ENCODE measurements at places on chromosomes 7 and 10. TPM values are rescaled to one million over a fixed set of nuclear protein-coding genes. Genes with fewer than 3 reads are reported as not detected.

GRCh38 chr10:95243318-95243617, 47.5 kb downstream of the PDLIM1 start:
- DNase-seq: no peak

DNA sequence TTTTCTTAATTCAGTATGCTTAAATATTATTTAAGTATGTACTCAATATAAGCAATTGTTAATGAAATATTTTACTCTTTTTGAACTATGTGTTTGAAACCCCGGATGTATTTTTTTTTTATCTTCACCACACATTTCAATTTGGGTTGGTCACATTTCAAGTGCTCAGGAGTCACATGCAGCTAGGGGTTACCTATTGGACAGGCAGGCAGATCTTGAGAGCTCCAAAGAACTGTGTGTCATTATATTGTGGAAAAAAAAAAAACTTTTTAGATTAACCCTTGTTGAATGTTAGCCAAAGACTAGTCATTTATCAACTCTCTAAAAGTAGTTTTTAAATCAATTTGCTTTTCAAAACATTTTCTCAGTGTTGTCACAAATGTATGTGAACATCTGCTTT, 37.2 kb downstream of the IKZF1 start:
- no peak for DNase-seq

GRCh38 chr10:87923233-87923632, 59.8 kb downstream of the PTEN start:
- DNase-seq: no peak

DNA sequence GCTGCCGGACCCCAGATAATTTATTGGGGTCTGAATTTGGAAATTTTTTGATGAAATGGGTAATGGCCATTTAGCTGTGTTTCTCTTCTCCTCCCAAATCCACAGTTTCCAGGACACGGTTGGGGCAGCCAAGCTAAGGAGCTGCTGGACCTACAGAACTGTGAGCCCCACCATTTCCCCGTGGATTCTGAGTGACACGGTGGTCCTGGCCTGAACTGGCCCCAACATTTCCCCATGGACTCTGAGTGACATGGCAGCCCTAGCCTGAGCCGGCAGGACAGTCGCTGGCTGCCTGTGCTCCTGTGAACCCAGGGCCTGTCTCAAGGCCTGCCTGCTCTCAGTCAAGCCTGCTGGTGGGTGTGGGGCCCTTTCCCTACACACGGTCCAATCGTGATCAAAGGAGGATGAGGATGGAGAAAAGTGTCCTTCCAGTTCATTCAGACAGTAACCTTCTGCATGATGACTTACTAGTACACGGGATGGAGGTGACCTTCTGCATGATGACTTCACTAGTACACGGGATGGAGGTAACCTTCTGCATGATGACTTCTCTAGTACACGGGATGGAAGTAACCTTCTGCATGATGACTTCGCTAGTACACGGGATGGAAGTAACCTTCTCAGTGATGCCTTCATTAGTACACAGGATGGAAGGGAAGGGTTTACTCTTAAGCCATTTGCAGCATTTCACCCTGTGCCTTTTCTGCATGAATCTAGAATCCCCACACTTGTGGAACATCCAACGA, 359.9 kb downstream of the GLRX3 start:
- no peak for DNase-seq

DNA sequence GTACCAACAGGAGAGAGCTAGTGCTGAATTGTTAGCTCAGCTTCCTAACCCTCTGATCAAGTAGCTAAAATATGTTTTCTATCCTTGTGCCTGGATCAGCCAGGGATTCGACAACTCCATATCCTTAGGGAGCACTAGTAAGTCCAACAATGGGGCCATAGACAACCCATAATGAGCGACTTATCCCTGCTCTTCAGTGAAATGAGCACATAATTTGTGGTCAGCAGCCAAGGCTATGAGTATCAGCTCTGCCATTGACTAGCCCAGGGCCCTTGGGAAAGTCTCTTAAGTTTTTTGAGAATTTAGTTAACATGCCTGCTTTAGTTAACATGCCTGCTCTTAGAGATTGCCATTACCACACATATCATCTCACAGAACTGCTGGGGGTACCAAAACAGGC, 39.3 kb downstream of the COL1A2 start:
- no peak for DNase-seq

- no peak for DNase-seq
These were observed 28.9 kb upstream of the DNMBP start for GRCh38 chr10:100038561-100039071.

The SLC16A9 gene
- 0.04 TPM for polyA plus RNA-seq

The LRRC17 gene
- 0.05 TPM for polyA plus RNA-seq
